ENCODE measurements at places on chromosomes 16 and 17.

DNA sequence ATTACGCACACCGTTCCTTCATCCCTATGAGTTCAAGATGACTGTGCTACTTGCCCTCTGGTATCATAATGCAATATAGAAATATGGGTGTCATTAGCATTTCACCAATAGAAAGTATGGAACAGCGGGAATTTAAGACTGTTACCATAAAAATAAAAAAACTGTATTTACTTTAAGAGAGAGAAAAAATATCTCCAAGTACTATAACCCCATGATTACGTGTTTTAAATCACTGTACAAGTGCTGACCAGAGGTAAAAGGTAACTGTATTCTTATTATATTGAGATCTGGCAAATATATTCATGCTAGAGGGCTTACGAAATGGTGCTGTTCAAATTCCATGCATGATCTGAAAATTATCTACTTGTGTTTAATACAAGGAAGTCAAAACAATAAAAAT lies 5.2 kb downstream of the SDR42E1 start:
- no peak for DNase-seq

GRCh38 chr17:8056232-8056975 lies 17.5 kb downstream of the ALOX15B start:
- peak; percentile 44 for DNase-seq

GRCh38 chr16:81715358-81716196 lies 63.5 kb upstream of the PLCG2 start:
- DNase-seq = no peak

DNA sequence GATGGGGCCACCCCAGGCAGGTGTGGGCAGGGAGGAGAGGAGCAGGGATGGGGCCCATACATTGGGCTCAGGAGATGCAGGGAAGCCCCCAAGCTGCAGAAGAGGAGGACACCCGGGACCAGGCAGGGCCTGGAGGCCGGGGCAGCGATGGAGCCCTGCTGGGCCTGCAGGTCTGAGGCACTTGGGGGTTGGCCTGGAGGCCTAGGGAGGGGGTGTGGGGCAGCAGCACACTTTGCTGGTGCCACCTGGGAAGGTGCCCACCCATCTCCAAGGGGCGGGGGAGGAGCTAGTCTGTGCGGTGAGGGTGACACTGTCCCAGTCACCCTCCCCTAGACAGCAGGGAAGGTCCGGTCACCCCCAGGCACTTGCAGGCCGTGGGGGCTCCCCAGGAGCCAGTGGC lies 6.4 kb upstream of the CCDC57 start:
- DNase-seq = no peak

DNA sequence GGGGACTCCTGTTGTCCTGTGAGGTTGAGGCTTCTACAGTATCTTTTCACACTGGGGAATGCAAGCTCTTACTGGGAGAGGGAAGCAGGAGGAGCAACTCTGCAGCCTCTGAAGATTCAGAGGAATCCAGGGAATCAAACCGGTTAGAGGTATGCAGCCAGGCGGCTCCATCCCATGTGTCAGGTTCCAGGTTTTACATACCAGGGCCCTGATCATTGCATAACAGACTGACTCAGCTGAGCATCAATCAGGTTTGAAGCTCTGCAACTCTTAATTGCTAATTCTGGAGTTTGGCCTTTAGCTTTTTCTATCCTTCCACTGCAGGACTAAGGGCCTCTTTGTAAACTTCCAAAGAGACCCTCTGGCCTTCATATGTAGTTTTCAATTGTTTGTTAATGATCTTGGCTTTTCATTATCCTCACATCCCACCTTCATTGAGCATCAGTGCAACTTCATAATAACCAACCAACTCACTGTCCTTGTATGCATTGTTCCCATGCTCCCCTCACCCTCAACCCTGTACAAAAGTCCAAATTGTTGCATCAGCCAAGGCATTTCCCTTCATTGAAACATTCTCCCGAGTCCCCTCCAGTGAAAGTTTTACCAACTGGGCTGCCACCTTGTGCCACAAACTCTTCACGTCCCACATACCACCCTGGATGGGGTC lies 59.7 kb upstream of the DHX40 start:
- DNase-seq = no peak

DNA sequence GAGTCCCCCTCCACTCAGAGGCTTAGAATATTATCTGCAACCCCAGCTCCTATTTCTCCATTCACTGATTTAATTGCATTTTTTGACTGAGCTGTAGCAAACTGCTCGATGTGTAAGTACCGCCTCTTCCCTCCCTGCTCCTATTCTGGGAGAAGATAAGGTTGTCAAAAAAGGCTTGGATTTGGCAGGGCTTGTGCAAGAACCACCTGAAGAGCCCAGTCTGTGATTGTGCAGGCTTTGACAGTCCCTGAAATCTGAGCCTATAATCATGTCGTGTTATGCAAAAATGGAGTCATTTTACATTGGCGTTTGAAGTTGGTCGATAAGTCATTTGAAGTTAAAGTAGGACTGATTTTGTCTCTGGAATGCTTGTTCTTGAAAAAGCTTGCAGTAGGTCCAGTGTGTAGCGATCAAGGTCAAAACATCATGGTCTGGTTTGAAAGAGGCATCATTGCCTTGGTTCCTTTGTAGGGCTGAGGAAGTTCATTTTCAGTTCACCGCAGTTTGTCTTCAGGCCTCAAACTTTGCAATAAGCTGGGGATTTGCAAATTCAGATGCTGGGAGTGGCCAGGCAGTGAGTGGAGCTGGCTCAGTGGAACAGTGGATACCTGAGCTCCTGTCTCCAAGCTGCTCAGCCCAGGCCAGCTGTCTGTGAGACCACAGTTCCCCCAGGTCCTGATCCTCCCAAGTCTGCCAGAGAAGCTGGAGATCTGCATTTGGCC lies 68.8 kb downstream of the KATNIP start:
- DNase-seq = no peak

GRCh38 chr16:68823401-68824135 lies 19.8 kb upstream of the TANGO6 start:
- DNase-seq = no peak

GRCh38 chr16:84485255-84486010 lies 19.0 kb downstream of the MEAK7 start:
- DNase-seq = no peak

DNA sequence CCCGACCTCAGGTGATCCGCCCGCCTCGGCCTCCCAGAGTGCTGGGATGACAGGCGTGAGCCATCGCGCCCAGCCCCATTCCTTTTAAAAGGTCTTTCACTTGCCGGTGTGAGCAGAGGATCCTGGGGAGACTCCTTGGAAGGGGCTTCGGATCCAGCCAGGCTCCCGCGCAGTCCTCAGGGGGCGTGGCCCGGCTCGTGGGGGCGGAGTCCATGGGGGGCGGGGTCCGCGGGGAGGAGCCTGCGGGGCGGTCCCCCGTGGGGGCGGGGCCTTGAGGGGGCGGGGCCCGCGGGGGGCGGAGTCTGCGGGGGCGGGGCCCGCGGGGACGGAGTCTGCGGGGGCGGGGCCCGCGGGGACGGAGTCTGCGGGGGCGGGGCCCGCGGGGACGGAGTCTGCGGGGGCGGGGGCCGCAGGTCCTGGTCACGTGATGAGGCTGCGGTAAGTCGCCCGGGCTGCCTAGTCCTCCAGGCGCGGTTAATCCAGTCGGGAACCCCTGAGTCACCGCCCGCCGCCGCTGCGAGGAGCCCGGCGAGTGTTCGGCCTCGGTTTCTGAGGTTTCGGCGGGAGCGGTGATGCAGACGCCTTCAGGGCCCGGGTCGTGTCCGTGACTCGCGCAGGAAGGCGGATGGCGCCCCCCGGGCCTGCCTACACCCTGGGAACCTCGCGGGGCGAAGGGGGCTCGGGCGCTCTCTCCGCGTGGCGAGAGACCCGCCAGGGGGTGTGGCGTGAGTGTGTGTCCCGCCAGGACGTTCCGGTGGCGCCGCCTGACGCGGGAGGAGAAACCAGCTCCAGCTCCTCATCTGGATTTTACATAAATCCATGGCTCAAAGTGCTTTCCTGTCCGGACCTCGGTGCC lies 23.6 kb upstream of the ABR start:
- no peak for DNase-seq

- DNase-seq = no peak
These were observed 6.5 kb downstream of the NXN start for GRCh38 chr17:973053-973452.

DNA sequence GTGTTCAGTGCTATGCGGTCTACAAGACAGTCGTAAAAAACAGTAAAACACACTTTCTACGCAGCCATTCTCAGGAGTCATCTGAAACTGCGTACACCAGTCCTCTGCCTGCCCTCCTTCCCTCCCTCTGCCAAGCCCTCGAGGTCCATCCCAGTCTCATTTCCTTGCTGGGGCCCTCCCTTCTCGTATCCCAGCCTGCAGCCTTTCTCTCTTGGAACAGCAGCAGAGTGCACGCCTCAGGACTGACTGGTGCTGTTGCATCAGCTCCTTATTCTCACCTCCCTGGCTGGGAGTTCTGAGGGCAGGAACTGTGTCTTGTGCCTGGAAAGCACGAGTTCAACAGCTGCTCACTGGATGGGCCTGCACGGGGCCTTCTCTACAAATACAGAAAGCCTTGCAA lies 12.5 kb downstream of the FAHD1 start:
- DNase-seq = no peak

DNA sequence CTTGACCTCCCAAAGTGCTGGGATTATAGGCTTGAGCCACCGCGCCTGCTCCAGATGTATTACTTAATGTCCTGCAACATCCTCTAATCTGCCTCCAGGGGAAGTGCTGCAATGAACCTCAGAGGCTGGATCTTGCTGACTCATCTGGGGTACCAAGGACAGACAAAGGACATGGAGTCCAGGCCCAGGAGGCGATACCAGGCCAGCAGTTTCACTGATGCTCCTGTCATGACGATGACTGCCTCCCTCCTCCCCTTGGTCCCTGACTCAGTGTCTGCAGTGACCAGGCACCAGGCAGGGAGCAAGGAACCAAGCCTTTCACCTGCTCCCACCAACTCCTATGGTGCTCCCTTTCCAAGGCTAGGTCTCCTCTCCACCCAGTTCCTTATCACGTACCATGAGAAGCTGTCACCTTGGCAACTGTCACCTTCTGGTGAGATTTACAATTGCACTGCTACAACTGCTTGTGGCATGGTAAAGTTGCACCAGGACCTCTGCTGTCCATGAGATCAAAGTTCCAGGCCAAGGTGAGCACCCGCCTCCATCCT lies 21.6 kb upstream of the PHOSPHO1 start:
- no peak for DNase-seq

DNA sequence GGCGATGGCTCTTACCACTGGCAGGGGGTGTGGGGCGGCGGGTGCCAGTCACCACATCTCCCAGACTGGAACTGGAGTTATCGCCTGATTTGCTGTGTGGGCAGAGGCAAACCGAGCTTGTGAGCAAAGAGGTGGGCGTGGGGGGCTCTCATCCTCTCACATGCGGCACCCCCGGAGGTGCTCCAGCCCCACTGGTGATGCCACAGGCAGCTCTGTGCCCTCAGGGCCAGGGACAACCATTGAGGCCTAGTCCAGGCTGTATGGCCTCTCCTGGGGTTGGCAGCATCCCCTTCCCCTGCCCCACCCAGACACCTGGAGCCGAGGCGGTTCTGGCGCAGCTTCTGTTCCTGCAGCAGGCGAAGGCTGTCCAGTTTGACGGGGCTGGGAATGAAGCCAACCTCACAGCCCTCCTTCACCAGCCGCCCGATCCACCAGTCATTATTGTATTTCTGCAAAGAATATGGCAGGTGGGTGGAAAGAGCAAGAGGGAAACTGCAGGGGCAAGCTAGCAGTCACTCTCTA lies 10.9 kb downstream of the CACNB1 start:
- DNase-seq = no peak

All from activated CD4-positive, alpha-beta T cell treated with anti-CD3 and anti-CD28 coated beads, Interleukin-2, amount 50 U/mL, for 48 hours (primary cell).